ENCODE measurements at places on chromosomes 12 and 14. TPM values are rescaled to one million over a fixed set of nuclear protein-coding genes. Genes with fewer than 3 reads are reported as not detected.

Gene KRT78
- total RNA-seq, result not detected

Gene RHEBL1
- 1.2 TPM for total RNA-seq

DNA sequence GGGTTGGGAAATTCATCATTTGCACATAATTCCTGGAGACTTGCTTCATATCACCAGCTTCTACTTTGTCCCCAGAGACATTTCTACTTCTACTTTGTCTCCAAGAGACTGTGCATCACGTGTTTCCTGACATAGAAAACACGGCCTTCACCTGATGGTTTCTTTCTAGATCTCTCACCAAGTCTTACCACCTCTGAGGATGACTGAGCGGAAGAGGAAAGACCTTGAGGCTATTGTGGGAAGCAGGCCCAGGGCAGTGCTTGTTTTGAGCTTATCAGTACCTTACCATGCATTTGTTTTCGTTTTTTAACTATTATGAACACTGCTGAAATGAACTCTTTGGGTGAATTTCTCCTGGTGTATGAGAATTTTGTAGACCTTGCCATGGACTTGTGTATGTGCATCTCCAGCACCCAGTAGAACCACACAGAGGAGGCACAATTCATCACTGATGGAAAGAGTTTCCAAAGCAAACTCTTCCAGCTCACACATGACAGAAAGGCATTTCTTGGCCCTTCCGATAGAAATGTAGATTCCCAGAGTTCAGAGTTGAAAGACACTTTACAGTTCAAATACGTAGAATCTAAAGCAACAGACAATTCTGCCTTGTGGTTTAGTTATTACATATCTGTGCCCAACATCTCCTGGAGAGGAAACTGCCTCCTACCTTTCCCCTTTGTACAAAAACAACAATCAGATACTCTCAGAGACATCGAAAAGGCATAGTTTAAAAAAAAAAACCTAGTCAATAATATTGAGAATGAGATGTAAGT lies 434.7 kb downstream of the FUT8 start:
- DNase-seq, result no peak

DNA sequence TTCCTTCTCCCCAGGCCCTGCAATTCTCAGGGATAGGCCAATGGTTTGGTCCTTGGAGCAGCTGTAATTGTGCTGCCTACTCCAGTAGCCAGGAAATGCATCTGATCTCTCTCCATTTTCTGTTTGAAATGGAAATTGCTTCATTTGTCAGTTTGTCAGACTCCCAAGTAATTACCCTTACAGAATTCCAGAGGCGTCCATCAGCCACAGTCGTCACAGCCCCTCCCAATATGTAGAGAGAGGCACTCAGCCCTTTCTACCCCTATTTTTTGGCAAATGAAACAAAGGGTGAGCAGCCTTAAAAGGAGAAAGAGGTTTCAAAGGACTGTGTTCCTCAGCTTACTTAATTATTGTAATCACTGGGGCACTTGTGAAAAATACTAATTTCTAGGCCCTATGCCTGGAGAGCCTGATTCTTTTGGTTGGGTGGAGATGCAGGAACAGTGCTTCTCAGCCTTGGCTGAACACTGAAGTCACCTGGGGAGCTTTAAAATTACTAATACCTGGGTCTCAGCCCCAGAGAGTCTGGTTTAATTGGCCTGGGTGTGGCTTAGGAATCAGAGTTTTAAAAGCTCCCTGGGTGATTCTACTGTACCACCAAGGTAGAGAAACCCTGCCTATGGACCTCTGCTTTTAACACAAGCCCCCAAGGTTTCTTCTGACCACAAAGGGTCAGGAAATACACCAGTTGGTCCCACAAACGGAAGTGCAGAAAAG lies 190.0 kb downstream of the EMP1 start:
- no peak for DNase-seq

- DNase-seq, result peak; percentile 9
Observed at GRCh38 chr14:52241087-52241793, 26.3 kb upstream of the PTGDR start.

DNA sequence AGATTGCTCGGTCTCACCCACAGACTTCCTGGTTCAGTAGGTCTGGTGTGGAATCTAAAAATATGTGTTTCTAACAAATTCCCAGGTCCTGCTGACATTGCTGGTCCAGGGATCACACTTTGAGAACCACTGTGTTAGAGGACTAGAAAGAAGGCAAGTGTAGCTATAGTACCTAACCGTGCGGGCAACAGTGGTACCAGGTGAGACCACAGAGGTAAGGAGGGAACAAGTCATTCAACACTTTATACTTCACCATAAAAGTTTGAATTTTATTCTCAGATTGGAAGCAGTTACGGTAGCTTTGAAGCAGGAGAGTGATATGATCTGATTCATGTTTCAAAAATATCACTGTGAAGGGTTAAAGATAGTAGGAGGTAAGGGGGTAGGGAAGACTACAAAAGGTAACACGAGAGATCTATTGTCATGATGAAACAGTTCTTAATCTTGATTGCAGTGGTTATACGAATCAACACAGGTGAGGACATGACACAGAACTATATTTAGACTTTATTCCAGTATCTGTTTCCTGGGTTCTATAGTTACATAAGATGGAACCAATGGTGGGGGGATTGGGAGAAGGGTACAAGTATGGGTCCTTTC lies 73.5 kb downstream of the CDK17 start:
- no peak for DNase-seq
